Astrocyte of the cerebellum (primary cell): ENCODE measurements at places on chromosomes 1 and 21.

GRCh38 chr1:169530448-169530847 lies 44.7 kb upstream of the SLC19A2 start:
- DNase-seq: no peak

- no peak for DNase-seq
Observed at GRCh38 chr1:212858461-212859265, 588 bp downstream of the FLVCR1 start.

DNA sequence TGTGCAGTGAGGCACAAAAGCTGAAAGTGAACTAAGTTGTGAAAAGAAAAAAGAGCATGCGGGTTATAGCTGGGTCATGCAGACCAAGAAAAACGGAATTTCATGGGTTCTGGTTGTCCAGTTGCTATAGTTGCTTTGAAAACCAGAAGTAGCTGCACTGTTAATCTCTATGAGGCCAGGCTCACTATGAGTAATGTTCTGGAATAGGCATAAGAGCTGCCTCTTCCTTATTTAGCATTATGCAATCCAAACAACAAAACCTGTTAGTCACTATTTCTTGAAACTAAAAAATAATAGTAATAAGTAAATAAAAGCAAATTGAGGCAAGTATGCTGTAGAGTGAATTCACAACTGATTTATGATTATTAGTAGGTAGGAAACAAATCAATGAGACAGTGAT lies 1383.7 kb downstream of the MRPL39 start:
- no peak for DNase-seq

GRCh38 chr1:13664451-13664850 lies 35.5 kb upstream of the PRDM2 start:
- DNase-seq: no peak

- no peak for DNase-seq
Observed at GRCh38 chr21:42019101-42019605, 9.0 kb upstream of the ZBTB21 start.

DNA sequence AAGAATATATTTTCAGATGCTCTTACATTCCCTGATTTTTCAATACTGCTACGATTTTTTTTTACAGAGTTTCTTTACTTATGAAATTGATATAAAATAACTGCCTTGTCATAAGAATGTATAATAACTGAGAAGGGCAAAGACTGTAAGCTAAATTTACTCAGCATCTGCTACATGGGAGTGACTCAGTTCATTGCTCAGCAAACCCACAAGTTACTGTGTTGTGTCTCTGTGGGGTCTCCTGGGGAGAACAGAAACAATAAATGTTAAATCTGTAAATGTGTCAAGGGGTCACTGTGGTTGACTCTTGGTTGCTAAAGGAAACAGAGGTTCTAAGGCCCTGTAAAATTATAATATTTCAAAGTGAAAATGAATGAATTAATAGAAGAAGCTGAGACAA lies 210.3 kb upstream of the CACYBP start:
- DNase-seq: peak; percentile 90

DNA sequence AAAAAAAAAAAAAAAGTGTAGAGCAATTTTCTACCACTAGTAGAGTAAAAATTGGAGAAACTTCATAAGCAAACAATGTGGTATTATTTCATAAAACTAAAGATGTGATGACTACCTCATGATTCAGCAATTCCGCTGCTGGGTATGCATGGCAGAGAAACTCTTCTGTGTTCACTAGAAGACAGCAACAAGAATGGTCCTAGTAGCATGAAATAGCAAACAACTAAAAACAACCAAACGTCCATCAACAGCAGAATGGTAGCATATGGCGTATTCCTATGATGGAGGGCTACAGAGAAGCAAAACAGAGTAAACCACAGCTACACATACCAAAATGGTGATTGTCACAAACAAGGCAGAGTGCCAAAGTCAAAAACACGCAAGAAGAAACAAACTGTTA lies 18.9 kb downstream of the HTR1D start:
- peak; percentile 87 for DNase-seq

DNA sequence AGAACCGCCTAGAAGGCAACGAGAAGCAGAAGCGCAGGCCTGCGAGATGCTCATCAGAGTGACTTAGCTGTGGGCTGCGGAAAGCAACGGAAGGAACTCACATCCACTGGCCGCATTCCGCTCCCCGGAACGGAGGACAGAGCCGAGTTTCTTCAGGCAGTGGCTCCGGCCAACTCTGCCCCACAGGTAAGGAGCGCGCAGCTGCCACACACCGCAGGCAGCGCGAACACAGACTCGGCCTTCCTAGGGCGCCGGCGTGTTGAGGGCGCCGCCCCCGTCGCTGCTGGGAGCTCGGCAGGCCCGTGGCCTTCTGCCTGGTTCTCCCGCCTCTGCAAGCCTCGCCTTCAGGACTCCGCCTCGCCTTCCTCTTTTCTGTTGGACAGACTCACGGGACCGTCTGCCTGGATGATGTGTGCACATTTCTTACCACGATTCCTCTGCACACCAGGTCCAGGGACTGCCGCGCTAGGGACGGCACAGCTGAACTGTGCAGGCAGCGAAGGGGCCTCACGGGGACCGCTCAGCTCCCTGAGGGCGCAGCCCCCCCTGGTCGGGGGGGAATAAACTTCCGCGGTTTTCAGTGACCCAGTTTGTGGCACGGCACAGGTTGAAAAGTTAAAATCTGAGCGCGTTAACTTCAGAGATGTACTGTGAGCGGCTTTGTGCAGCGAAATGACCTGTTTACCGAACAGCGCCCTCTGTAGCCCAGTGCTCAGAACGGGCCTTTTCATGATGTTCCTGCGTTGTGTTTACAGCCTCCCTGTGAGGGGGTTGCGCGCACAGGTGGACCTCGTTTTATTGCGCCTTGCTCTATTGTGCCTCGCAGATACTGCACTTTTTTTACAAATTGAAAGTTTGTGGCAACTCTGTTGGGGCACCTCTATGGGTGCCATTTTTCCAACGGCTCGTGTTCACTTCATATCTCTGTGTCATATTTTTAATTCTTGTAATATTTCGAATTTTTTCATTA lies 15.8 kb downstream of the TCP10L start:
- peak; percentile 64 for DNase-seq

DNA sequence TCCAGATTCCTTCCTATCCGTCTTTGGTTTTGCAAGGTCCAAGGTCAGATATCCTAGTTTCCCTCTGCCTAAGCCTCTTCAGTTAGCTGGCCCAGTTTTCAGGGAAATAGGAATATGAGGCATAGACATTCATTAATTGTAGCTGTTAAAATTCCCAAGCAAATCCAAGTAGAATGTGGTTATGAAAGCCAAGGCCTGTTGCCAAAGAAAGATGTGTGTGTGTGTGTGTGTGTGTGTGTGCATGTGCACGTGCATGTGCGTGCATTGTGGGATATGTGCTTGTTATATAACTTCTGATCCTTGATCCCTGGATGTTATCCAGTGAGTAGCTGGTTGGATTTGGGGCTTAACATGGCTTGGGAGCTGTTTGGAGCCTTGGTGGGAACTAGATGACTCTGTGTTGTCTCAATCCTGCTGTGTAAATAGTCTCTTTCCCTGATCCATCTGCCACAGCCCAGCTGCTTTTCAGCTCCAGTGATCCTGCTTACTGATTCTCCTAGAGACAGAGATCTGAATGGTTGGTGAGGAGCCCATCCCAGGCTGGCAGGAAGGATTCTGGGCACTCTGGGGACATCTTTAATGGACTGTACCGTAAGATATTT lies 70.6 kb upstream of the GCLM start:
- DNase-seq: no peak

- DNase-seq: peak; percentile 76
Observed at GRCh38 chr1:36420836-36421317, 23.2 kb upstream of the LSM10 start.

GRCh38 chr1:98985687-98986086 lies 19.0 kb downstream of the PLPPR5 start:
- DNase-seq: no peak

DNA sequence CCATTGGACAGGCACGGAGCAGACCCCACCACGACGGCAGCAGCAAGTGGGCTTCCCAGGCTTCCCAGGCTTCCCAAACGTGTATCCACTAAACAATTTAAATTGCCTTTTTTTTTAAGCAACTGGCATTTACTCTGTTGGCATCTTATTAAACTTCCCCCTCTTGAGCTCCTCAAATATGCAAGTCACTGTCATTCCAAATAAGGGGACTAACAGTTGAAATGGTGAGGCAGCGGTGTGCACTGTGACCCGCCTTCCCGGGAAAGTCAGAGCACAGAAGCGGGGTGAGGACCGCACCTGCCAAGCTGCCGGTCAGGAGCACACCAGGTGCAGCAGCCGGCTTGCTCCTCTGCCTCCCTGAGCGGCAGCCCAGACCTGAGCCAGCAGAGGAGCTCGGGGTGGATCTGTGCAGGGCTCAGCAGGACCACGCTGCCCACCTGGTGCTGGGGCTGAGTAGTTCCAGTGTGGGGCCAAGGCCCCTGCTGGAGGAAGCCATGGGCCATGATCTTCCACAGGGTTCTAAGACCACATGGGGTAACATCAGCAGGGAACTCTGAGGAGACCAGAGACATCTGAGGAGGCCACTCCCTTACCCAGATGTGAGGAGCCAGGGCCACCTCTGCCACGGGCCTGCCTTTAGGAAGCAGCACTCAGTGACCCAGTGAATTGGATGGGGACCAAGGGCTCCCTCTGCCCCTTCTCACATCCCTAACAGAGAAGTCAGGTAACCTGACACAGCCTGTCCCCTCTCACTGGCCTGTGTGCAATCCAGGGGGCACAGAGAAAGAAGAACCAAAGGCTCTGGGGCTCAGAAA lies 245.4 kb downstream of the NPHP4 start:
- DNase-seq: no peak

GRCh38 chr1:198902655-198903054 lies 263.8 kb downstream of the PTPRC start:
- no peak for DNase-seq

GRCh38 chr1:214584805-214585766 lies 17.9 kb upstream of the CENPF start:
- DNase-seq: no peak

- no peak for DNase-seq
Observed at GRCh38 chr1:202305168-202305567, 36.6 kb downstream of the UBE2T start.

- DNase-seq: no peak
Observed at GRCh38 chr1:96643519-96643918, 78.1 kb upstream of the PTBP2 start.

DNA sequence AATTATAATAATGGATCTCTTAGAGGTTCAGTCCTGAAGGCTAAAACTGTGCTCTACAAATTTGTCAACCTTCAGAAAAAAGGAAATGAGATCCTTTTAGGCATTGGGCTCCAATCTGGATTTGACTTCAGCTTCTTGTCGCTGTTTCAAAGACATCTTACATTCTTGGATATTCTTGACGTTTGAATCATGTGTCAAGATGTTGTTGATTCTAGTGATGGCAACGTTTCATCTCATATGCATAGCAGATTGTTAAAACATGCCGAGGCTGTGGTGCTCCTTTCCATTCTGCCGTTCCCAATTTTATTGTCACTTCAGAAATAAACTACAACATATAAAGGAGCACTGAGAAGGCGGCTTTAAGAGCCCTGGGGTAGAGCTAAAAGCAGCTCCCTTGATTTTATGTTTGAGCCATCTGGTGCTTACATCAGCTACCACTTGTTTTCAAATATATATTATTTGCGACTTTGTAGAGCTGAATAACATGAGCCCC lies 467.6 kb upstream of the ZRANB2 start:
- no peak for DNase-seq

DNA sequence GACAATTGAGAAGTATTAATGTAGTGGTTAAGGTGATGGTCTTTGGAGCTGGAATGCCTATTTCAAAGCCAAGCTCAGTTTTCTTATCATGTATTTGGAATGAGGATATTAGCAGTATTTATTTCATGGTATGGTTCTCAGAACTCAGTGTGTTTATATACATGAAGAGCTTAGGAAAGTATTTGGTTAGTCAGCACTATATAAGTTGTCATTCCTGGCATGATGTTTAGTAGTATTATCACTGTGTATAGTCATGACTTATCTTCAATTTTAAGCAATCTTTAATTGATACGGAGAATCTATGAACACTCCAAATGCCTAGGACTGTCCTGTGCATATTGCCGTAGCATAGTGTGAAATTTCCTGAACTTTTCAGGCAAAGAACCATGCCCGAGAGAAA lies 501.9 kb upstream of the USP24 start:
- DNase-seq: no peak

DNA sequence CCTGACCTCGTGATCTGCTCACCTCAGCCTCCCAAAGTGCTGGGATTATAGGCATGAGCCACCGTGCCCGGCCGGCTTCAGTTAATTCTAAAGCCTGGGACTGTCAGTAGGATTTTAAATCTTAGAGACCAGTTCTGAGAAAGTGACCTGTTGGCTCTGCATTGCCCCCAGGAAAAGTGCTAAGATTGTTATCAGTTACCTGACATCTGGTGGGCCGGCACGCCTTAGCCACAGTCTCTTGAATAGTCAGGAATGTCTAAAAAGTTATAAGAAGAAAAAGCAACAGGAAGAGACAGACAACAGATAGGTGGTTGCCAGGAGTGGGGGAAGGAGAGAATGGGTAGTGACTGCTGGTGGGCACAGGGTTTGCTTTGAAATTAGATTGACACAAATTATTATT lies 35.1 kb downstream of the RABGAP1L start:
- no peak for DNase-seq
